ENCODE measurements at places on chromosomes 2 and 18. TPM values are rescaled to one million over a fixed set of nuclear protein-coding genes. Genes with fewer than 3 reads are reported as not detected.

The SLC9A2 gene
- total RNA-seq: 0.58 TPM

The NT5C1B gene
- not detected for total RNA-seq

The RUFY4 gene
- total RNA-seq: not detected

DNA sequence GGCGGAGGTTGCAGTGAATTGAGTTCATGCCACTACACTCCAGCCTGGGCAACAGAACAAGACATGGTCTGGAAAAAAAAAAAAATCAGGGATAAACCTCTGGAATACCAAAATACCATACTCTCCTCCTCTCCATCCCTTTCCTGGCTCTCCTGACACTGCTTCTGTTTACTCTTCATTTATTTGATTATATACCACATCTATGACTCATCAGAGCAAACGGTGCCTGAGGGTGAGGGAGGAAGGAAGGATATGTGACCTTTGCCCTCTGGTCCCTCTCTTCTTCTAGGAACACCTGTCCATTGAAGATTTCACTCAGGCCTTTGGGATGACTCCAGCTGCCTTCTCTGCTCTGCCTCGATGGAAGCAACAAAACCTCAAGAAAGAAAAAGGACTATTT is 30.0 kb downstream of the VIL1 start:
- H3K4me3 ChIP-seq: no peak overlapping the region
- H3K27me3 ChIP-seq: no peaks in the 10 kb centered on the region
- peaks cover 36% of the 10 kb centered on the region for H3K36me3 ChIP-seq
- H3K27ac ChIP-seq: no peak overlapping the region
- DNase-seq: no peak

DNA sequence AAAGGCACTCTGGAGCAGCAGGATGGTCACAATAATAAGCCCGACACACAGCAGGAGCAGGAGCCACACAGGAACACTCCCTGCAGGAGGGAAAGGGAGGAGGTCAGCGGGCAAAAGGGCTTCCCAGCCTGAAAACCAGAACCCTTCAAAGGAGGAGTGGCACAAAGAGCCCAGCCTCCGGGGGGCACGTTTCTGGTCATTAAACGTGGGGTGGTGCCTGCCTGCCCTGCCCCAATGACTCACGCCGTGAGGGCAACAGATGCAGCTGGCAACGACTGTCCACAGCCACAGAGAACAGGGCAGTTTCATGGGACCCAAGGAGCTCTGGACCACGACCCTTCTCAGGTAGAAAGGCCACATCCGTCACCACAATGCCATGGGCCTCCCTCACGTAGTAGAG is 3.0 kb downstream of the PREB start:
- peaks cover 26% of the 10 kb centered on the region for H3K36me3 ChIP-seq
- H3K27me3 ChIP-seq: no peaks in the 10 kb centered on the region
- no peak overlapping the region for H3K27ac ChIP-seq
- peaks cover 13% of the 10 kb centered on the region for H3K4me1 ChIP-seq

DNA sequence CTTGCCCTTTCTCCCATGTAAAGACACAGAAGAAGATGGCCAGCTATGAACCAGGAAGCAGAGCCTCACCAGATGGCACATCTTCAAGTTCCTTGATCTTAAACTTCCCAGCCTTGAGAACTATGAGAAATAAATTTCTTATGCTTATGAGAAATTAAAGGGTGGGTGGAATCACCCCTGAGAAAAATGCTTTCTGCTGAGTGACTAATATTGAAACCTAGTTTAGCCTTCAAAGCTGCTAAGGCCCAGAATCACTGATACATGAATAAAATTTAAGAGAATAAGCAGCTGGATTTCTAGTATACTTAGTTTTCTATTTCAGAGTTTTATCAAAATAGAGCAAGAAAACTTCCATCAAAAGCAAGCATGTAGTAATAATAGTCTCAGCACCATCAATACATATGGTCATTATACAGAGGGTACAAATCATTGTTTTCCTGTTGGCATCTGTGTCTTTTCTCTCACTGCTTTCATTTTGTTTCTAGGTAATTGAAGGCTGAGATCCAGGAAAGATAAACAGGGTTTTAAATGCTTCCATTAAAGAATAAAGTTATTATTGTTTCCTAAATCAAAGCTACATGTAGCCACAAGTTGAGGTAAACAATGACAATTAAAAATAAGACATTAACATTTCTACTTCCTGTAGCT is 53.3 kb upstream of the COL5A2 start:
- DNase-seq: no peak
- H3K27ac ChIP-seq: no peak overlapping the region
- no peak overlapping the region for H3K4me3 ChIP-seq
- H3K27me3 ChIP-seq: no peaks in the 10 kb centered on the region

DNA sequence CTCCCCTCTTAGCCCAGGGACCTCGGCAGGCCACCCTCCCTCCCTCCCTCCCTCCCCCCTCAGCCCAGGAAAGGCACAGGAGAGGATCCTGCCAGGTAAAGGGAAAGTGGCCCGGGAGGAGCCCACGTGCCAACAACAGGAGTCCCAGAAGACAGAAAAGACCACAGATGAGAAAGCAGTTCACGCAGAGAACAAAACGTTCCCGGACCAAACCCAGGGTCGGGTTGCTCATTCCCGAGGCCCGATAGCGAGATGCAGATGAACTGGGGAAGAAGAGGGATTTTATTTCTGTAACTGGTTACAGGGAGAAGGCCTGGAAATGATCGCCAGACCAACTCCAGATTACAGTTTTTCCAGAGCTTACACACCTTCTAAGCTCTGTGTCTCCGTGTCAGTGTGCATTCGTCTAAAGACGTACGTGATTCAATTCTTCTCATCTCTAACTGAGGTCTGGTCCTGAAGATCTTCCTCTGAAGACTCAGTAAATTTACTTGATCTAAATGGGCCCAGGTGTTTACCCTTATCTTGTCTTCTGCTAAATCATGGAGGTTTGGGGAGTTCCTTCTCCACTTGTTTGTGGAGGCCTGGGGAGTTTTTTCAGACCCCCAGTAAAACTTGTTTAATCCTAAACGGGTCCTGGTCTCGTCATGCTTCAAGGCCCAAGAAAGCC is 807 bp upstream of the NEU4 start:
- peaks cover 6% of the 10 kb centered on the region for H3K4me1 ChIP-seq
- H3K27ac ChIP-seq: no peak overlapping the region
- peaks cover 18% of the 10 kb centered on the region for H3K27me3 ChIP-seq
- no peaks in the 10 kb centered on the region for H3K36me3 ChIP-seq
- no peak overlapping the region for H3K4me3 ChIP-seq

GRCh38 chr2:232075080-232075479 is 113.6 kb downstream of the DIS3L2 start:
- no peaks in the 10 kb centered on the region for H3K27me3 ChIP-seq
- DNase-seq: no peak
- no peaks in the 10 kb centered on the region for H3K4me1 ChIP-seq
- no peak overlapping the region for H3K27ac ChIP-seq
- no peaks in the 10 kb centered on the region for H3K36me3 ChIP-seq

DNA sequence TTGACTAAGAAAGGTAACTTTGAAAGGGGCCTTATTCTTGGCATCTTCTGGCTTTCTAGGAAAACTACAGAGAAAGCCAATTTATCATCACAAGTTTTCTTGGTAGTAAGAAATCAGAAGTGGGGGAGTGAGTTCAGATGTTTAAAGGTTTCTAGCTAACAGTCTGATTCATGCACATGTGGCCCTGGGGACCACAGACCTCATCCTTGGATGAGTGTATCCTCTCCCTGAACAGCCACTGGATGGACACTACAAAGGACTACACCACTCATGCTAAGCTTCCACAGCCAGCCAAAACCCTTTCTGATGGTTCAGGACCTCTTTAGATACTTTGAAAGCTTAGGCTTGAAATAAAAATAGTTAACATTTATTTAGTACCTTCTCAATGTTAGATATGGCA is 218.3 kb upstream of the STK17B start:
- no peak overlapping the region for H3K27ac ChIP-seq
- no peaks in the 10 kb centered on the region for H3K36me3 ChIP-seq
- DNase-seq: no peak

- H3K27me3 ChIP-seq: no peaks in the 10 kb centered on the region
- no peak overlapping the region for H3K27ac ChIP-seq
- H3K4me1 ChIP-seq: no peaks in the 10 kb centered on the region
- no peaks in the 10 kb centered on the region for H3K36me3 ChIP-seq
- no peak overlapping the region for H3K4me3 ChIP-seq
These were observed 16.6 kb downstream of the HJURP start for GRCh38 chr2:233837694-233838229.

Measured in upper lobe of right lung (tissue), 1 donor.